ENCODE measurements at places on chromosomes 6 and 20. TPM values are rescaled to one million over a fixed set of nuclear protein-coding genes. Genes with fewer than 3 reads are reported as not detected.
A peak's percentile ranks its signal among the peaks of the same experiment; 100 is the strongest.

GRCh38 chr6:73903155-73903554 lies 207.2 kb downstream of the CD109 start:
- no peak for DNase-seq

- DNase-seq: no peak
These were observed 4.7 kb downstream of the CCN2 start for GRCh38 chr6:131946404-131946991.

DNA sequence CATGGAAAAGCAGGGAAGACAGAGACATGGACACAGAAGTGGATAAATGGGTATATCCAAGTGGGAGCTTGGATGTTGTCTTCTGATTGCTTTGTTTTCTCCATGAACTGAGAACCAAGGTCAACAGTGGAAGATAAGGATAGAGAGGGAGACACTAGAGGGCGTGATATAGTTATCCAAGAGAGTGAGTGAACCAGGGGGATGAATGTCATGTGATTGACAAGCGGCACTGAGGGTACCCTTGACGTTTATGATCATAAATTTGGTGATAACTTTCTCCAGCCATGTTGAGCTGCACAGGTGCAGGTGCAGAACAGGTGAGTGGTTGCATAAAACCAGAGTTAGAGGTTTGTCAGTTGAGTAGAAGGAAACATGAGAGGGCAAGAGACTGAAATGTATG lies 20.7 kb downstream of the EBF4 start:
- DNase-seq: no peak

DNA sequence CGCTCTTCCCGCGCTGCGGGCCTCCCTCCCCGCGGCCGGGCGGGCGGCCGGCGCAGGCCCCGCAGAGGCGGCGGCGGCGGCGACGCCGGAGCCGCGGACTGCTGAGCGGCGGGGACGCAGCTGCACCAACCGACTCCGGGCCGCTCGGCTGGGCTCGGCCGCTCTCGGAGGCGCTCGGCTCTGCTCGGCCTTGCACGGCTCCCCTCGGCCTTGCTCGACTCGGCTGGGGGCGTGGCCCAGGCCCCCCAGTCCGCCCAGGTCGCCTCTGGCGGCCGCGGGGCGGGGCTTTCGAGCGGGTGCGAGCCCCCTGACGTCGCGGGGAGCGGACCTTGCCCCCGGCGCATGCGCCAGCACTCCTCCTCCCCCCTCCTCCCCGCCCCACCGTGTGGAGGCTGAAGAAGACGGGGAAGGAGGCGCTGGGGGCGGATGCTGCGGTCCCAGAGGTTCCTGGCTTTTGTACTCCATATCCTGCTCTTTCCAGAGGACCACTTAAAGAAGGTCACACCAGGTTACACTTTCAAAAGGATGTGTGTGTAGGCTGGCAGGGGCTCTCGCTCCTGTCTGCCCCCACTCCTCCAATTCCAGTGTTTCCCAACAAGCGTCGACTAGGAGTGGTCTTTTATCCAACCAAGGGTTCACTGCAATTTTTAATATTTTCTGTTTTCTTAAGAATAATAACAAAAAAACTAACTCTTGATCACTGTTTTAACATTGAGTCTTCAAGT lies at the start of gene ZHX3:
Gene ZHX3 (minus strand): TSS at position 186 of the 725 bp plus-strand sequence. CDS start 112,815 bp downstream, outside the sequence.
- DNase-seq: peak; percentile 96

GRCh38 chr20:61724376-61724775 lies 341.3 kb downstream of the TAF4 start:
- DNase-seq: no peak

- DNase-seq: no peak
These were observed 1.3 kb downstream of the NUP153 start for GRCh38 chr6:17705428-17705777.

- DNase-seq: no peak
These were observed 592 bp downstream of the KCNG1 start for GRCh38 chr20:51022227-51022802.

DNA sequence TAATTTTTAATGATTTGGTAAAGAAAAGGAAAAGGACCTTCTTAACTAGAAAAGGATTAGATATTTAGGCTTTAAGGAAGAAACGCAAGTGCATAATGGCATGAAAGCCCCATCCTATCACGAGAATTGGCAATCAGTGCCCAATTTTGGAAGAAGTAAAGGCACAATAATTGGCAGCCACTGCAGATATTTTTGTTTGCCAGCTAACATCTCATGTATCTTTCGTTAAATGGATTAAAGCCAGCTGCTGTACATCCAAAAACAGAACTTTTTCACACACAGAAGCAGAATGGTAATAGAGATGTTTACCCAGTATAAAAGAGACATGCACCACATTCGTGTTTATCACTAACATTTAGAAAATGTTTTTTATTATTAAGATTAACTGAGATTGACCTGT lies 180.3 kb downstream of the C6orf118 start:
- DNase-seq: no peak

Gene NR2E1
- not detected for total RNA-seq

Measured in mucosa of descending colon (tissue), 3 donors.